ENCODE measurements at places on chromosomes 2 and 18.

GRCh38 chr2:2045141-2045540 is 285.9 kb downstream of the MYT1L start:
- DNase-seq: no peak

- DNase-seq: no peak
Measured at GRCh38 chr18:73150199-73150598, 282.4 kb upstream of the NETO1 start.

GRCh38 chr2:53028225-53028624 is 739.4 kb upstream of the CHAC2 start:
- no peak for DNase-seq

- no peak for DNase-seq
Measured at GRCh38 chr2:96396095-96396494, 60.5 kb downstream of the NCAPH start.

DNA sequence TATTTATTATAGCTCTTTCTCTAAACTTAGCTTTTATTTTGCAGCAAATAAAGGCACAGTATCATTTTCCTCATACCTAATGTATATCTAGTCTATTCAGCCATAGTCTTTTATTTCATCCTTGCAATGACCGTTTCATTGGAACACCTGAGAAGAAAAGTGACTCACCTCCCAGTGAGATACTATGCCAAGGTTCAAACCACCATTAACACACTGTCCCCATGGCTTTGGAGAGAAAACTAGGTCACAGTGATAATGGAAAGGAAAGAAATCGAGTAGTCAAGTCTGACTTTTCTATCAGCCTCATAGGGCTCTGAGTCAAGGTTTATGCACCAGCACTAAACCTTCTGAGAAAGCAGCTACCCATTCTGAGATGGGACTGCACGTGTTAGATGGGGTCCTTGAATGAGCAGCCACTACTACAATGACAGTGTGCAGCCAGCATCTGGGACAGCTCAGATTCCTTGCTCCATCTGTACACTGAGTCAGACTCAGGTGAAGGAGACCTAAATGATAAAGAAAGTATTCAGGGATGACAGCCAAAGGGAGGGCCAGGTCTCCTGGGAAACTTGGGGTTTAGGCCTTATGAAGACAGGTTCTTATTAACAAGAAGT is 971.1 kb upstream of the ACVR2A start:
- DNase-seq: no peak

DNA sequence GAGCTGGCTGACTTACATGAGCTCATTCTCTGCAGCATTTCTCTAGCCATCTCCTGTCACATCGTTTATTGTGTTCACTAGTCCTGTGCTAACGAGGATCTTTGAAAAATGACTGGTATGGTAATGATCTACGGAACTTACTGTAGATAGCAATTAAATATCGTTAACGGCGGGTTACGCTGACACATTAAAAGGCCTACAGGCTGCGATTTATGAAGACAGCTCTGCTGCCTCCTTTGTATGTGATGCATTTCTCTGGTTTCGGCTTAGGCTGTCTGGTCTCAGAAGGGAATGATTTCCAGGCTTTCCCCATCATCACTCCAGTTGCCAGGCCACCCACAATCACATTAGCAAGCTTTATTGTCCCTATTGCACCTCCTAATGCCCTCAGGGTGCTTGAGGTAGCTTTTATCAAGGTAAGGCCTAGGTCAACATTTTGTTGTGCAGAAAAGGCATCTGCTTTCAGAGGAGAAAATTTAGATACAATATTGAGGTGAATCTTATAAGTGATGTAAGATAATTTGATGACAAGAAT is 284.4 kb downstream of the SOX11 start:
- no peak for DNase-seq

GRCh38 chr2:67674668-67675067 is 277.5 kb downstream of the ETAA1 start:
- DNase-seq: no peak

DNA sequence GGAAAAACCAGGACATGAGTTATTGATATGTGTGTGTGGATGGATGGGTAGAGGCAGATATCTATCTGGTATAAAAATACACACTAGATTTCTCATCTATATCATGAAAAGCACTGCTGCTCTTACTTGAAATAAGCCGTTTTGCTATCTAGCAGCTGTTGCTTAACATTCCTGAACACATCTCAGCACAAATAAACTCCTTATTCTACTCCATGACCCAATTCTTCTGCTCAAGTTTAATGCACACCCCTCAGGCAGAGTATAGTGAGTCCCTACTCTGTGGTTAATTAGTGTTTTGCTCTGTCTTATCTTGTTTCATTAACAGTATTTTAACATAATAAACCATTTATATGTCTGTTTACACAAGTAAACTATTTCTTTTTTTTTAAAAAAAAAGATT is 134.2 kb downstream of the CBLN2 start:
- no peak for DNase-seq

GRCh38 chr2:85717308-85718008 is 23.3 kb downstream of the GNLY start:
- no peak for DNase-seq

- DNase-seq: peak; percentile 13
Measured at GRCh38 chr18:73842795-73843394, 304.7 kb downstream of the FBXO15 start.

- no peak for DNase-seq
Measured at GRCh38 chr2:239247401-239248245, 153.2 kb downstream of the HDAC4 start.

DNA sequence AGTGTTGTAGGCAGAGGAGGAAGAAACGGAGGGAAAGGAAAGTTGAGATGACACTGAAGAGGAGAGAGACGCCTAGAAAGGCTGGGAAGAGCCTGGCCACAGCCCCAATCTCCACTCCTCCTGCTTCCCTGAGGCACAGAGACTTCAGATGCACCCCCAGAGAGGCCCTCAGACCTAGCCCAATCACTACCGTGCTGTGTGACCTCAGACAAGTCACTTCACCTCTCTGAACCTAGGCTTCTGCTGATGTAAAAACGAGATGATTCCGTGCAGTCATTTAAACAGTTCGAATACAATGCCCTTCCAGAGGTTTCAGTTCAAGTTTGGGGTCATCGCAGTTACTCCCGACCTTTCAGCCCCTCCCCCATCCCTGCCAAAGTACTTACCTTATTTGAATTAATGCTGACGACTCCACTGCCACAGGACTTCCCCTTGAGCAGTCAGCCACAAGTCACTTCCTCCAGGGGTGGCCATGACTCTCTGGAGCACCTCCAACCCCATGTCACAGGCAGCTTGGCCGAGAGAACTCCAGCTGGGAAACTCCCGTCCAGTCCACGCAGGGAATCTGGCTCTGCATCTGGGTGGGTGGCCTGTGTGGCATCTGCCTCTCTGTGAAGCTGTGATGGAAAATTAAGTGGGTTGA is 105.2 kb upstream of the ID2 start:
- DNase-seq: peak; percentile 31

DNA sequence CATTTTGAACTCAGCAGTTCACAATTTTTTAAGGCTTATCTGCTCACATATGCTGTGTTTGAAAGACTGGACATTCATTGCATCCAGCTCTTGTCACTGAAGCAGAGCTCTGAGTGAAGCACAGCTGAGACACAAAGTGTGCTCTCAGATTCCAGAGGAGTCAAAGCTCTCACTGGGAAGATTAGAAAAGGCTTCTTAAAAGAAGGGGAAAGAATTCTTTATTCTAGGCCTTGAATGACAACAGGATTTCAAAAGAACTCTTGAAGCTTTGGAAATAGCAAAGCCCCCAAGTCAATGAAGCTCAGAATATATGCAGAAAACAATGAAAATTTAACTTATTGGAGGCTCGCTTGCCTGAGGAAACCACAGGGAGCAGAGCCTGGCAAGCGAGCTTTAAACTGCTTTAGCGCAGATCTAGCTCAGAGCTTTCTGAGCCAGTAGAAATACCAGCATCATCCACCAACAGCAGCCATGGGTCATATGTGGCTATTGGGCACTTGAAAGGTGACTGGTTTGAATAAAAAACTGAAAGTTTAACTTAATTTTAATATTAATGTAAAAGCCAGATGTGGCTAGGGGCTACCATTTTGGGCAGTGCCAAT is 369.7 kb downstream of the OSR1 start:
- no peak for DNase-seq

DNA sequence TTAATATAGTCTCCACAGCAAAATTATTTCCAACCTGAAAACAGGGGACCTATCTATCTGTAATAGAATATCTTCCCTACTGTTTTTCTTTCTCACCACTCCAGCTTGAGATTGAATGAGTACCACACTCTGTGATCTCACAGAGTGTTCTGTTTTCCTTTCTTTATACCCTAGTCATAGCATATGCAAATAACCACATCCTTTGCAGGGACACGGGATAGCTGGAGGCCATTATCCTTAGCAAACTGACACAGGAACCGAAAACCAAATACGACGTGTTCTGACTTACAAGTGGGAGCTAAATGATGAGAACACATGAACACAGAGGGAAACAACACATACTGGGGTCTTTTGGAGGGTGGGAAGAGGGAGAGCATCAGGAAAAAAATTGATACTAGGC is 224.7 kb downstream of the SLC8A1 start:
- DNase-seq: no peak

GRCh38 chr2:195636890-195637289 is 20.1 kb upstream of the SLC39A10 start:
- no peak for DNase-seq

- no peak for DNase-seq
Measured at GRCh38 chr2:30223413-30223874, 7.9 kb upstream of the LBH start.

DNA sequence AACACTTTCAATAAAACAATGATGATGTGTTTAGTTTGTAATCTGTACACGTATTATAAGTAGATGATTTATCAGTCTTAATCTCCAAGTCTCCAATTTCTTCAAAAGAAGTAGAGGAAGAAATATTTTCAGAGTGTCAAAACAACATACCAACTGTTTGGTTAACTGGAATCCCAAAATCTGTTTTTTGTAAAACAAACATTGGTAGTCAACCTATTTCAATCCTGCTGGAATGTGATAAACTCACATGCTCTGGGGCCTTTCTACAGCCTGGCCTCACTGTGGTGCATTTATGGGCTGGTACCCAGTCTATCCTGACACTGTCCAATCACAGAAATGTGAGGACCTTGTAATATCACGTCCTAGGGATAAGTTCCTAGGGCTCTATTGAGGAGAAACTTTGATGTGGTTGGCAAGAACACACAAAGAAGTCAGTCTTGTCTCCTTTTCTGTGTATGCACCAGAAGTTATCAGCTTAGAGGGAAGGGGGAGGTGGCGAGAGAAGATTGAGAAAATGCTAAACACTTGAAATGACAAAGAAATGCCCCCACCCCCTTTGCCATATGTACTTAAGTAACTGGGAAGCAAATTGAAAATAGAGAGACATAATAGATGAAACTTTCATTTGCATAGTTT is 47.2 kb downstream of the PRKRA start:
- DNase-seq: no peak

DNA sequence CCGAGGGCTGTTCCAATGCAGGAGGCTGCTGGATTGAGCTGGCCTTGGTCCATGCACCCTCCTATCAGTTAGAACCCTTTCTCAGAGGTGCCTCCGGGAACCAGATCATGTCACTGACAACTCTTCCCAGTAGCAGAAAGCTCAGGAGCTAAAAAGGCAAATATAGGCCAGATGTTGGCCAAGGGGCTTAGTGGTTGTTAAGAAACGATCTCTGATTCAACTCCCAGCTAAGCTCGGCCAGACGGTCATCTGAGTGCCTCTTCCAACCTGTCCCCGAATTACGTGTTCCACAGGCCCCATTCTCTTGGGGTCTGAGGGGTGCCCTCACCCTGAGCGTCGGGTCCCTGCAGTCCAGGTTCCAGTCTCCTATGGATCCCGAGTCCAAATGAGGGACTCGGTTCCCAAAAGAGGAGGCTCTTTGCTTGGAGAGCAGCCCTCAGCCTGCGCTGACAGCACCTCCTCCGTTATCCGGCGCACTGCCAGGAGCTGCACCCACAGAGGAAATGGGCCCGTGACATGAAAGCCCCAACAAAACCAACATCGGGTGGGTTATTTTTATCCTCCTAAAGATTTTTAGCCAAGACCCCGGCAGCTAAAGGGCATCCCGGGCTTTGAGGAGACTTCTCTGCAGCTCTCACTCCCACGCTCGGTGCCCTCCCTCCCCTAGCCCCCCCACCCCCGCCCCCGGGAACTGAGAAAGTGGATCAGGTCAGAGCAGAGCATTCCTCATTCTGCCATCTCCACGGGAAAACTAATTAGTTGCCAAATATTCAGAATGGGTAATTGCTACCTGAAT is 106.6 kb upstream of the ID2 start:
- peak; percentile 31 for DNase-seq

- no peak for DNase-seq
Measured at GRCh38 chr18:44229693-44230108, 451.0 kb upstream of the SETBP1 start.

GRCh38 chr18:48931680-48932461 is 18.9 kb downstream of the SMAD7 start:
- DNase-seq: no peak

GRCh38 chr2:106866641-106867040 is 19.3 kb downstream of the ST6GAL2 start:
- no peak for DNase-seq

GRCh38 chr2:180130403-180130802 is 123.3 kb upstream of the CWC22 start:
- DNase-seq: no peak

DNA sequence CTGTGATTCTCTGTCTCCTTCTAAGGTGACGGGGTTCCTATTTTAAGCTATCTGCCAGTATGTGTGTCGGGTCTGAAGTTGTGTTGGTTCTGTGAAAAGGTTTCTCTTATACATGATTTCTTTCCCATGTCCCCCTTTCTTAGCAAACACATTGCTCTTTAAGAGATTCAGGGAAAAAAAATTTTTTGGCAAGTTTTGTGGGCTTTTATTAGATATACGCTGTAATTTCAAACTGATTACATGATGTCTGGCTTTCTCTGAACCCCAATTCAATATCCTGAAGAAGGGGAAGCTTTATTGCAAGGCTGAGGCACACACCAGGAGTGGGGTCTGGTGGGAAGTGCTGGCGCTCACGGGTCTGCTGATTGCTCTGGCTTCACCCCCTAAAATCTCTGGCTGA is 210.6 kb downstream of the AGPS start:
- DNase-seq: no peak

DNA sequence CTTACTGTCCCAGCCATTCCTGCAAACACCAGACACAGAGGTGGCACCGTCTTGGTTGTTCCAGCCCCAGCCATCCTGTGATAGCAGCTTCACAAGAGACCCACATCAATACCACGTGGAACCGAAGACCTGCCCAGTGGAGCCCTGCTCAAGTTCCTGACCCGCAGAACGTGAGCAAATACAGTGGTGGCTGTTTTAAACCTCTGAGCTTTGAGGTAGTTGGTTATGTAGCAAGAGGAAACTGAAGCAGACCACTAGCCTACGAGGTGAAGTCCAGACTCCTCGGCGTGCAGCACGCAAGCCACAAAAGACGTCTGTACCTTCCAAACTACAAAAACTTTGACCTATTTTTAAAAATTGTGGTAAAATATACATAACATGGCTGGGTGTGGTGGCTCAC is 96.1 kb upstream of the ODC1 start:
- DNase-seq: no peak

DNA sequence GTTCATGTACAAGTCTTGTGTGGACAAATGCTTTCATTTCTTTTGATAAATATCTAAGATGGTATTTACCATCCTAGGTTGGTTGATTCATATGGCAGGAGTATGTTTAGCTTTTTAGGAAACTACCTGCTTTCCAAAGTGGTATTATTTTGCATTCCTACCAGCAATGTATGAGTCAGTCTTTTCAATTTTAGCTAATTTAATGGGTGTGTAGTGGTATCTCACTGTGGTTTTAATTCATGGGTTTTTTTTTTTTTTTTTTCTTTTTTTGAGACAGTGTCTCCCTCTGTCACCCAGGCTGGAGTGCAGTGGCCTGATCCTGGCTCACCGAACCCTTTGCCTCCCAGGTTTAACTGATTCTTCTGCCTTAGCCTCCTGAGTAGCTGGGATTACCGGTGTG is 4.2 kb downstream of the ZNF512 start:
- no peak for DNase-seq

- DNase-seq: no peak
Measured at GRCh38 chr2:145055651-145056050, 535.7 kb upstream of the ZEB2 start.

Measured in stimulated activated CD8-positive, alpha-beta memory T cell treated with anti-CD3 and anti-CD28 coated beads, Interleukin-4, amount 100 ng/mL, for 24 hours (primary cell).